Esophagus muscularis mucosa (tissue), 4 donors: ENCODE measurements at places on chromosomes 1 and 21.
A peak's percentile ranks its signal among the peaks of the same experiment; 100 is the strongest.

GRCh38 chr1:194366705-194367104 lies 1180.3 kb upstream of the B3GALT2 start:
- no peaks in the 10 kb centered on the region for H3K4me1 ChIP-seq
- no peaks in the 10 kb centered on the region for H3K36me3 ChIP-seq
- no peaks in the 10 kb centered on the region for H3K27me3 ChIP-seq

DNA sequence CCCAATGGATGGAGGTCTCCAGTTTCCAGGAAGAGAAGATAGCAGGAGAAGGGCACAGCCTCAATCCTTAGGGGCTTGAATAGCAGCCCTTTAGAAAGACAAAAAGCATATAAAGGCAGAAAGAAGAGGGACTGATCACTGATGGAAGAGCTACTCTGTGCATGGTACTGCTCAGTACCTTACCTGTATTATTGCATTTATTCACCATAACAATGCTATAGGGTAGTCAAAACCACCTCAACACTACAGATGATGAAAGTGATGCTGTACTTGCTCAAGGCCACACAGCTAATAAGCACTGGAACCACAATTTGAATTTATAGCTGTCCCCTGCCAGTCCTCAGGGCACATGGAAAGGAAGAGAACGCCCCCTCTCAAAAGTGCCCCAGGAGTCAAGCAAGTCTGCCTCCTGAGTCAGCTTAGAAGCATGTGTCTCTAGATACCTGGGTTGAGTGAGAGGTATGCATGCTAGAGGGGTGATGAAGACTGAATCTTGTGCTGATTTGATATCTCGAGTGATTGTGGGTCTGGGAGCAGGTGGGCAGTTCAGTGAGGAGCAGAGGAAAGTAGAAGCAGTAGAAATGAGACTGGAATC lies 13.6 kb downstream of the DDAH1 start:
- no peak overlapping the region for H3K27ac ChIP-seq
- H3K27me3 ChIP-seq, result no peaks in the 10 kb centered on the region
- DNase-seq, result peak; percentile 79
- H3K4me1 ChIP-seq, result peaks cover 9% of the 10 kb centered on the region
- no peaks in the 10 kb centered on the region for H3K36me3 ChIP-seq
- no peak overlapping the region for H3K4me3 ChIP-seq

- no peaks in the 10 kb centered on the region for H3K4me1 ChIP-seq
- no peak overlapping the region for H3K27ac ChIP-seq
- DNase-seq, result peak; percentile 42
- no peak overlapping the region for H3K4me3 ChIP-seq
These were observed 36.8 kb upstream of the PTPRF start for GRCh38 chr1:43493661-43494450.

GRCh38 chr1:107140703-107141490 lies at the start of gene NTNG1:
NTNG1 (plus strand) TSS chr1:107141039.
- peak within 1 kb of the TSS; percentile 70 for H3K27ac ChIP-seq
- peaks cover 23% of the 10 kb centered on the region for H3K4me1 ChIP-seq
- no peak for DNase-seq
- H3K36me3 ChIP-seq, result no peaks in the 10 kb centered on the region

- no peaks in the 10 kb centered on the region for H3K27me3 ChIP-seq
- peak overlapping the region; percentile 74 for H3K27ac ChIP-seq
- peaks cover 11% of the 10 kb centered on the region for H3K36me3 ChIP-seq
- H3K4me3 ChIP-seq, result no peak overlapping the region
- H3K4me1 ChIP-seq, result peaks cover 33% of the 10 kb centered on the region
These were observed 65.7 kb downstream of the PEX14 start for GRCh38 chr1:10540277-10541005.
